ENCODE measurements at places on chromosomes 5 and 9. TPM values are rescaled to one million over a fixed set of nuclear protein-coding genes. Genes with fewer than 3 reads are reported as not detected.

Gene DOK3
- total RNA-seq = 1.8 TPM

Gene RAI14
- total RNA-seq = 17.3 TPM

Gene STK32A
- total RNA-seq = 2.4 TPM

Gene RNF130
- 67.1 TPM for total RNA-seq

Gene PLCXD3
- total RNA-seq = 36.8 TPM

Gene ITGA1
- total RNA-seq = 16.7 TPM

Gene FAM153A
- 5.7 TPM for total RNA-seq

Gene CBY3
- not detected for total RNA-seq

Gene C5orf34
- total RNA-seq = 0.48 TPM

Gene PAEP
- total RNA-seq = 1.4 TPM

Gene PCDHGA4
- total RNA-seq = 4.4 TPM

Gene CYLC2
- not detected for total RNA-seq

Gene ADRA1B
- total RNA-seq = 0.95 TPM

Gene ELOVL7
- total RNA-seq = 1.2 TPM

GRCh38 chr5:14077501-14077900, 65.6 kb upstream of the TRIO start:
- DNase-seq = no peak

DNA sequence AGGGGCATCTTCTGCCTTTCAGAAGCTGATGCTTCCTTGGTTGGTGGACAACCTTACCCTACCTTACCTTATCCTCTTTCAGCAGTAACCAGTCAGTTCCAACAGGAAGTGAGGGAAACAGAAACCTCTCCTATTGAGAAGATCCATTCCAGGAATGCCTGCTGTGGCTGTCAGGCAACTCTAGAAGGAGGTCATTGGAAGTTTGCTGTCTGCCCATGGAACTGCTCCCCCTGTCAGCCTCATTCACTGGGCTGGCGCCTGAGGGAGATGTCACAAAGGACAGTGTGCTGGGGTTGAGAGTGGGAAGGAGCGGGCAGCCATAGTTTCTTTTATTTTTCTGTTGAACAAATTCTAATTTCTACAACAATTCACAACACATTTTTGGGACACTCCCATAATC, 54.7 kb downstream of the IRX1 start:
- no peak for DNase-seq

- no peak for DNase-seq
Measured at GRCh38 chr5:92353107-92354030, 970.3 kb upstream of the ARRDC3 start.

GRCh38 chr9:127954831-127955293, 17.2 kb upstream of the DPM2 start:
- no peak for DNase-seq

- DNase-seq = no peak
Measured at GRCh38 chr5:90169078-90169477, 240.5 kb downstream of the CETN3 start.

- DNase-seq = no peak
Measured at GRCh38 chr9:96115836-96116235, 186.1 kb downstream of the HSD17B3 start.

GRCh38 chr5:126446498-126447224, 23.5 kb downstream of the GRAMD2B start:
- DNase-seq = no peak

DNA sequence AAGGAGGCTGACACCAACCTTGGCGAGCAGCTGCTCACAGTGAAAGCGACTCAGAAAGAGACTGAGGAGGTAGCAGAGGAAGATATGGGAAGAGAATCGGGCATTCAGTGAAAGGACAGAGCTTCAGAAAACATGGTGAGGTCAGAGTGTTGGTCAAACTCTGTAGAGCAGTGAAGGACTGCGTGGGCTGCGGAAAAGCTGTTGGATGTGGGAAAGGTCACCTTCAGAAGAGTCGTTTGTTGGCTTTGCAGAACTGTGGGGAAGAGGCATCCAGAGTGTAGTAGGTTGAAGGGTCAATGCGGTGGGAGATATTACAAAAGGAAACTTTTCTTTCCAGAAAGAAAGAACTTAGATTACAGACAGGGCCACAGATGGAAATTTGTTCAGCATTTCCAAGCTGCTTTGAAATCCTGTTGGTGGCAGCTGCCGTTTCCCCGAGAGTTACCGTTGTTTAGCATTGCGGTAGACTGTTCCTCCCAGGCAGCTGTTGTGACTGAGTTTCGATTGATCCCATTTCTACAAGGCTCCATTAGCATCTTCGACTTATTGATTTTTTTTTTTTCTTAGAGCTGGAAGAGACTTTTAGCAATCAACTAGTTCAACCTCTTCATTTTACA, 58.3 kb upstream of the AFAP1L1 start:
- DNase-seq = no peak

- DNase-seq = no peak
Measured at GRCh38 chr5:133245191-133246052, 193.6 kb downstream of the HSPA4 start.

DNA sequence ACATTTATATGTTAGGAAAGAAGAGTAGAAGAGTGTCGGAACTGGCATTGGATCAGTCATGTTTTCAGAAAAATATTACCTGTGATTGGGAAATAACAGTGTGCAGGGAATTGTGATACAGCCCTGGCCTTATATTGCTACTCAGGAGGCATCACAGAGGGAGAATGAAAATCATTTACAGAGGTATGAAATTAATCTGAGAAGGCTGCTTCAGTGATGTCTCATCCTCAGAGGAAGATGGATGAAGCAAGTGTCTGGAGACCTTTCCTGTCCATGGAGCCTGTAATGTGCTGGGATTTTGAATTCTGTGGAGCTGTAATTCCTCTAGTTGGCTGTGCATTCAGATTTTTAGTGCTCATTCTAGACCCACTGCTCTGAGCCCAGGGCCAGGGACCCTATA, 3.8 kb downstream of the ACTBL2 start:
- no peak for DNase-seq

GRCh38 chr9:133986061-133986460, 6.1 kb downstream of the VAV2 start:
- DNase-seq = no peak

- DNase-seq = no peak
Measured at GRCh38 chr5:157470631-157471030, 10.6 kb downstream of the NIPAL4 start.

GRCh38 chr9:118414676-118415075, 710.5 kb downstream of the TLR4 start:
- no peak for DNase-seq

- no peak for DNase-seq
Measured at GRCh38 chr5:174300941-174301761, 255.6 kb downstream of the NSG2 start.

GRCh38 chr9:137761032-137761431, 116.5 kb upstream of the CACNA1B start:
- peak; percentile 37 for DNase-seq

GRCh38 chr5:64612344-64612961, 77.8 kb upstream of the SHISAL2B start:
- DNase-seq = peak; percentile 37

DNA sequence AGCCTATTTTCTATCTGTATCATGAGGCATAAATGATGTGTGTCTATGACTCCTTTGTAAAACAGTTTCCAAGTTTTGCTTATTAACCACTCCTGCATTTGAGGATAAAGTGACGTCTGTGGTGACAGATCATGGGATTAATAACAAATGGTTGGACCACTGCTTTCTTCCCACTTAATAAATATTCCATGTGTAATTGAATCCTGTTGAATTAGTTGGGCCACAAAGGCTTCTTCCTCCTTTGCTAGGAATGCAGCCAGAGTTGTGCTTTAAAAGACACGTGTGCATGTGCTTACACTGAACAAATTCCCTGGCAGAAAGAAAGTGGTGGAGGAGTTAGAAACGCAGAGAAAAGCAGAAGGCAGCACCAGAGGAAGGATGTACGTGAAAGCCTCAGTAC, 150.2 kb downstream of the ACTBL2 start:
- no peak for DNase-seq

- no peak for DNase-seq
Measured at GRCh38 chr5:142048272-142048671, 35.4 kb upstream of the GNPDA1 start.

GRCh38 chr5:52544738-52545137, 243.0 kb upstream of the ITGA1 start:
- DNase-seq = no peak

- DNase-seq = no peak
Measured at GRCh38 chr5:71922584-71923106, 184.6 kb upstream of the MAP1B start.

DNA sequence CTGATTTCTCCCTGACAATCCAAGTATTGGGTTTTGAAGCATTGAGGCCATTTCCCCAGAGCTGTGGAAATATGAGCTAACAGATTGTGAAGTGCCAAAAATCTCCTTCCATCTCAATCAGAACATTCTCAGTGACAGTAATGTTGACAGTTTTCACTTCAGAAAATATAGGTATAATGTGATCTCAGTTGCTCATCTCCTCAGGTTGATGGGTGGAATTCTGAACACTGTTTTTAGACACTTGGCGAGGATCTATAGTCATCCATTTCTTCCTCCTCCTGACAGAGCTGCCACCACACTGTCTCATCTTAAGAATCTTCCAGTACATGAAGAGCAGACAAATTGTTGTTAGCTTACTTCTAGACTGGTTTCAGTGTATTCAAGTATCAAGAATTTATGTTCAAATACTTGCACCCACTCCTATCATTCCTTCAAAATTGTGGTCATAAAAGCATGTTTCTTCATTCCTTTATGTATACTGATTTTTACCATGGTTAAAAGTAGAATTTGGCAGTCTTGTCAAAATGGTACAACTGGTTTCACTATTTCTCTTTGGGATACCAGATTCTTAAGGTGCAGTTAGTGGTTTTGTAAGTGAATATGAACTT, 199.7 kb upstream of the TLE4 start:
- DNase-seq = no peak

DNA sequence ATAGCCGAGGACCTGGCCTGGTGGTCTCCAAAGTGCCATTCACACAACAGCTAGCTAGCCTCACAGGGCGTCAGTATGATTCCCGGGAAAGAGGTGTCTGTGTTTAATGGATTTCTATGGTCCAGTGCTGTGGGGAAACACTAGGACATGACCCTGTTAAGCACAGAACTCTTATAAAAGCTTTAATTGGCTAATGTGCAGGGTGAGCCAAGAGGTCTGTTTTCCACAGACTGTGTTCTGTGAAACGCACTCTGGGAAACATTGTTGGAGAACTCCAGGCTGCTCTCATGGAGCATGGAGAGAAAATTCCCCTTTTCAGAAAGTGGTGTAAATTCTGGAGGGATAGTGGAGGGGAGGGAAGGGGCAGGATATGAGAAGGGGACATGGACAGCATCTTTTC, 331.4 kb downstream of the FBXL7 start:
- no peak for DNase-seq

- no peak for DNase-seq
Measured at GRCh38 chr9:13228431-13228830, 51.1 kb downstream of the MPDZ start.

GRCh38 chr5:108935611-108936010, 187.9 kb downstream of the FER start:
- no peak for DNase-seq

DNA sequence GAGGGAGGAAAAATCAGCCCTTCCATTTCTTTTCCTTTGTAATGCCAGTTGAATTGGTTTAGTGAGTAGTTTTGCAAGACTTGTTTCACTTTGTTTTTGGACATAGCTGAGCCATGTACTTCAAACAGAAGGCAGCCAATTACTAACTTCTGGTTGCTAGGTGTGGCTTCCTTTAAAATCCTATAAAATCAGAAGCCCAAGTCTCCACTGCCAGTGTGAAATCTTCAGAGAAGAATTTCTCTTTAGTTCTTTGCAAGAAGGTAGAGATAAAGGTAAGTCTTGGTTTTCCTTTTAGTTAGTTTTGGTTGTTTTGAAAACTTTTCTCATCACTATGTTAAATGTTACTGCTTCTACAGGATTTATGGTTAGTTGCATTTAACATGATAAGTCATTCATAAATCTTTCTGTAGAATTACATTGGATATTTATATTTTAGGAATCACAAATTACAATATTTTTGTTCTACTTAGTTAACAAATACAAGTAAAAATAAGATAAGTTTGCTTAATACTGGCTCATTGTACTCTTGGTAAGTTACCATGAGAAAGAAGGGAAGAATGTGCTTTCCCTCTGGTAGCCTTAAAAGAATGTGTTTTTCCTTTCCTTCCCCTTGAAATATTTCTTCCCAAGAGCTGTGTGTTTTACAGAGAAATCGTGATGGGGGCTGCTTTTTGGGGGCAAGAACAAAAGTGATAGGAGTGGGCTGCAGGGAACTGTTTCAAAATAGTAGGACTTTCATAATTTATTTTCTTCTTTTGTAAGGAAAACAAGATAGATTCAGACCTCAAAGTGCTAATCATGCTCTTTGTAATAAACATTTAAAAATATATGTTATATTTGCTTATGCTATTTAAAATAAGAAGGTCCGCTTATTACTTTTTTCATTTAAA, at the start of gene ANXA1:
Gene ANXA1, plus strand, starts transcription at position 213 of the 890 bp plus-strand sequence. CDS start 6,671 bp downstream, outside the sequence.
- DNase-seq = no peak

DNA sequence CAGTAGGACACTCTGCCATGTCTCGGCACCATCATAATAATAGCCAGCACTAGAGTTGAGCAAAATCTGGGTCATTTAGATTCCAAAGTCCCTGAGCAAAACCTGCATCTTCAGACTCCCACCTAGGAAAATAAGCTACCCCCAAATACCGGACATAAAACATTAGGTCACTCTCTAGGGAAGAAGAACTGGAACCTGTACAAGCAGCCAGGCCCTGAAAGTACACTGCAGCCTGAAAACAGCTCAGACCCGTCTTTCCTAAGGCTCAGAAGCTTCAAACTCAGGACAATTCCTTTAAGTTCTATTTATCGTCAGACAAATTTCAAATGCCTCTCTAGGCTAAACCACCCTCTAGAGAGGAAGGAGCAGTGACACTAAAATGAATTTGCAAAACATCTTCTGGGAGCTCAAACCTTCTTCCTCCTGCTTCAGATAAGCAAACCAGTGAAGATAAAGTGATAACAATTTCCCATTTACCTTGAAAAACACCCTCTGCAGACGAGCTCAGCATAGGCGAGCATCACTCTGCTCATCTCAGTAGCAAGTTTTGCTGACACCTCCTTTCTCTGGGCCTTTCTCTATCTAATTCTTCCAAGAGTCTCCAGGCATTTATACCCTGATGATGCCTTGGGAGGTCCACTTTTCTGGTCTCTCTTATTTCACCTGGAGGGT, 34.0 kb downstream of the ADAM19 start:
- DNase-seq = no peak

DNA sequence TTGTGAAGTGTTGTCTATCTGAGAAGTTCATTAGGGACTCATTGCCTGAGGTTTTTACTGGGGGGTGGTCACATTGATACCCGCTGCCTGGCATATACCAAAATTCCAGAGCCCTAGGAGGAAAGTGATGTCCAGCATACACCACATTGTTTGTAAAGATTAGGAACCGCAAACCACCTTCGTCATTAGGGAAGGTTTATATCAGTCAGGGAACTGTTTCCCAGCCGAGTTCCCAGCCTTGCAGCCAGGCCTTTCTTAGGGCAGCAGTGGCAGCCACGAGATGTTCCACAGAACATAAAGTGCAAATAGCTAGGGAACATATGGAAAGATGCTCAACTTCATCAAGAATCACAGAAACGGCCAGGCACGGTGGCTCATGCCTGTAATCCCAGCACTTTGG, 40.4 kb upstream of the NRARP start:
- DNase-seq = no peak

Data from ovary (tissue), 10 donors.